Effector CD4-positive, alpha-beta T cell (primary cell): ENCODE measurements at places on chromosomes 1 and 21.

DNA sequence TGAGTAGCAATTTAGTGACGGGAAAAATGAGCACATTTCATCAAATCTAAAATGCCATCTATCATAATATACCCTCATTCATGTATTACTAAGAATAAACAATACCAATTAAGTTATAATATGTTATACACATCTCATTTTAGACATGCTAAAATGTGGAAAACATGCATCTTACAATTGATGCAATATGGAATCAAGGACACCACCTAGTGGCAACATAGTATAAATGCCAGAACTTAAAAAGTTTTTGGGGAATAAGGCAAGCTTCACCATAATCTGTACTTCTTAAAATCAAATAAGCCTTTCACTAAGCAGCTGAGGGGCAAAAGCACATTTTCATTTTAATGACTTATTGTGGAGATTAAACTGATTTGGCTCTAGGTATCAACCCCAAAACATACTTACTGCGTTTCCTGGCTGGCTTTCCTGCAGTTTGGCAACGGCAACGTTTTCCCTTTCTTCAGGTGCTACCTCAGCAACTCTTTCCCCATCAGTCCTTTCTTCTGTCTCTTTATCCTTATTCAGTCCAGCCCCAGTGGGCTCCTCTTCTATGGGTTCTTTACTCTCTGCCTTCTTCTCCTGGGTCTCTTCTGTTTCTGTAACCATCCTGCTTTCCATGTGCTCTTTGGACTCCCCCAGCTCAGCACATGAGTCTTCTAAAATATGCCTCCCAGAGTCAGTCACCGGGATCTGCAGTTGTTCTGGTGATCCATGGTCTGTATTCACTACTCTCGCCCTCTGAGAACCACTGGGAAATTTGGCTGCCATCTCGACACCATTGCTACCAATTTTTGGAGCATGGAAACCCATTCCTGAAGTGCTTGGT lies 11.4 kb downstream of the SDE2 start:
- no peak for DNase-seq

- no peak for DNase-seq
Measured at GRCh38 chr1:15797614-15798390, 9.6 kb downstream of the UQCRHL start.

DNA sequence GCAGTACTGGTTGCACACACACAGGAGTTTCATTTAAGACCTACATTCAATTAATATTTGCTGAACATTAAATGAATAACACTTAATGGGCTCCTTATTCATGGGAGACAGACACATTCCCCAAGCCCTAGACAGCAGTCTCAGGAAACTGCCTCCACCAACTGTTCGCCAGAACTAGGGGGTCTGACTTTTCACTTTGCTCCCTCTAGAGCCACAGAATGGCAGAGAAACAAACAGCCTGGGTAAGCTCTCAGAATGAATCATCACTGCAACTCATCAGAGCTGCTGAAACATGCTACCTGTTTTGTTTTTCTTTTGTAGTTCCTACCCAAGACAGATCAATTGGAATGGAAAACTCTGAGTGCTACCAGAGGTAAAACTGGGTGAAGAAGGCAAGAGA lies 31.7 kb downstream of the ELK4 start:
- DNase-seq: no peak

DNA sequence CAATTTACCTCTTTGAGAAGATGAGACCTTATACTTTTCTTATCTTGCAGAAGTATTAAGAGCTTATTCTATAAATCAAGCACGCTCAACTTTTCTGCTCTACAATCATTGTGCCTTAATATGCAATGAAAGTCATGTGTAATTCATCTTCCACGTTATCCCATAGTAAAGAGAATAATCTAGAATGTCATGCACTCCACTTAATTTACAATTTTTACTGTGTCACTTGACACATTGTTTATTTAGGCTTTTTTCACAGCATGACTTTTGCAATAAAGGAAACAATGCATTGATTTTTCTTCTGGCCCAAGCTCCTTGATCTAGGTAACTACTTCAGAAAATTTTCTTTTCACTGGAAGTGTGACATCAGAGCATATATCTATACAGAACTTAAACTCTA lies 290.9 kb downstream of the HHIPL2 start:
- no peak for DNase-seq

- DNase-seq: no peak
Measured at GRCh38 chr1:87176087-87176486, 152.6 kb upstream of the LMO4 start.

- no peak for DNase-seq
Measured at GRCh38 chr1:28450561-28450960, 55.3 kb upstream of the RCC1 start.

GRCh38 chr1:26784023-26784871 lies 3.5 kb upstream of the PIGV start:
- DNase-seq: no peak

DNA sequence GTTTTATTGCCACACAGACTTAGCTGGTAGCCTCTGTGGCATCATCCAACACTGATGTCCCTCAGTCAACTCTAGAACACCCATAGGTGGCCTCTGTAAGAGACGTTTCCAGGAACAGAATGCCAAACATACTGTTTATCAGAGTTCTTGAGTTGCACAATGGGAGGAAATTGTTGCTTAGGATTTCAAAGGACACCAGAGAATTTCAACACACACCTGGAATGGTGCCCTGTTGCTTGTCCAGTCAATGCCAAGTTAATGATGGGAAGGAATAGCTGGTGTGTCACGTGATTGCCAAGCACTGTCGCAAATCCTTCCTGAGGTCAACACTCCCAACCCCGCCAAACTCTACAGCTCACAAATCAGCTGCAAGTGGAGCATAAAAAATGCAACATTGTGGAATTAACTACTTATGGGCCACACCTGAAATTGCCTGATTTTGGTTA lies 28.6 kb upstream of the DUSP23 start:
- DNase-seq: no peak

- no peak for DNase-seq
Measured at GRCh38 chr21:31973402-31973944, 100.7 kb downstream of the HUNK start.

DNA sequence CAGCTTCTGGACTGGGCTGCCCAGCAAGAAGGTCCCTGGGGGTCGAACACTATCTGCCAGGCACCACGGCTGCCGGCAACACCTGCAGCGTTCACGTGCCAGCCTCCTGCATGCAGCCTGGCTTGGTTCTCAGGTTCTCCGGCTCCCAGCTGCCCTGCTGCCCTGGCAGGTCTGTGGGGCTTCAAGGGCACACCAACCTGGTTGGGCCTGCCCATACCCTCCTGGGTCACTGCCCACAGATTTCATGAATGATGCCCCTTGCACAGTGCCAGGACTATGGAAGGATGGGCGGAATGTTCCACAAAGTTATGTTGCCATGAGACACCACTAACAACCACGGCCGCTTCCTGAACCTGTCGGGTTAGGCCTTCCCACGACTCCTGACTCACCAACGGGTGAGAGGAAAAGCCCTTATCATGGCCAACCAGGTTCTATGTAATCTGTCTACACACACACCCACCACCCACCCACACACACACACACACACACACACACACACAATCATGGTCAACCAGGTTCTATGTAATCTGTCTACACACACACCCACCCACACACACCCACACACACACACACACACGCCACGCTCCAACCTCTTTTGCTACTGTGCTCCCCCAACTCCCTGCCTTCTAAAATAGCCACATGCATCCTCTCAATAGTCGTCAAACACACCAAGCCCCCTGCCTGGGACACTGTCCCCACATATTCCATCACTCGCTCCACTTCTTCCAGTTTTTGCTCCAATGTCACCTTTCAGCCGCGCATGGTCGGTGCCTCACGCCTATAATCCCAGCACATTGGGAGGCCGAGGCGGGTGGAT lies 32.2 kb downstream of the HSPG2 start:
- DNase-seq: no peak

DNA sequence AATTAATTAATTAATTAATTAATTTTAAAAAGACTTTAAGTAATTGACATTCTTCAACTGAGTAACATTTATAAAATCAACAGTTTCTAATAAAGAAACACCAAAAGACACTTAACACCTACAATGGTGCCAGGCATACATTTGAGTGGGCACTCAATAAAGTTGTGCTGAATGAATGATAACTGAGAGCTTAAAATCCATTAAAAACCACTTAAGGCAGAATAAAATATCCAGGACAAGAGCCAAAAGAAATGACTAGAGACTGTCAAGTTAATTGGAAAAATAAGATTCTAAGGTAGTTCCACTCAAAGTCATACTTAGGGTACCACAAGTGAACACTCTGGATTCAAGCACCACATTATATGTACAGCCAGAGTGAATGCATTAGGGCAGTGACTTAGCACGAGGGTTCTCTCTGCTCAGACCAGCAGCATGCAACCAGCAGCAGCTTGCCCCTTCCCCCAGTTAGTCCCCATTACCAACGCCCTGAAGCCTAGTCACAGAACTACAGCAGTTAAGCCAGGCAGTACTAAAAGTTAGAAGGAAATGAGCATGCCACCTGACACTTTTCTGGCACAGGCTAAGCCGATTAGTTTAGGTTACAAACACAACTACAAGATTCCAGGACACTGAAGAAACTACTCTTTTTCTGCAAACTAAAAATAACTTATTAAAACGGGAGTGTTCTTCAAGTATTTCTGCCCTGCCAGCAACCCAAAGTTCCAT lies 46.5 kb downstream of the LUZP1 start:
- no peak for DNase-seq

DNA sequence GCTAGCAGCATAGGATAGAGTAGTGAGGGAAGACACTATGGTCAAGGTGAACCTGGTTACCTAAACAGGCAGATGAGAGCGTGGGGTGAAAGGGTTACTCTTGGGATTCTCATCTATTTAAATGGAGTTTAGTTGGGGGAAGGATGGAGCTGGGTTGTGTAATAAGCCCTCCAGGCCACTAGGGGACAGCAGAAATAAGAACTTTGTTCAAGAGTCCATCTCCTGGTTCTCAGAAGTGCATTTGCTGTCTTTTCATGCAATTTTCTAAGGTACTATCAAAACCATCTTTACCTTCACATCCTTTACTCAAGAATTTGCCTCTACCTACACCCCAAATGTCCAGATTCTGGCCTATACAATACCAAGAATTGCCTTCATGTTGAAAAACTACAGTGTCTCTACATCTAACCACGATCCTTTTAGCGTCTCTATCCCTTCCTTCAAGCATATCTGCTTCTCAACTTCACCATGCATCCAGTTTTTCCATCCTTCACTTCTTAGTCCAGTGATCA lies 28.0 kb downstream of the SLAMF1 start:
- peak; percentile 29 for DNase-seq

DNA sequence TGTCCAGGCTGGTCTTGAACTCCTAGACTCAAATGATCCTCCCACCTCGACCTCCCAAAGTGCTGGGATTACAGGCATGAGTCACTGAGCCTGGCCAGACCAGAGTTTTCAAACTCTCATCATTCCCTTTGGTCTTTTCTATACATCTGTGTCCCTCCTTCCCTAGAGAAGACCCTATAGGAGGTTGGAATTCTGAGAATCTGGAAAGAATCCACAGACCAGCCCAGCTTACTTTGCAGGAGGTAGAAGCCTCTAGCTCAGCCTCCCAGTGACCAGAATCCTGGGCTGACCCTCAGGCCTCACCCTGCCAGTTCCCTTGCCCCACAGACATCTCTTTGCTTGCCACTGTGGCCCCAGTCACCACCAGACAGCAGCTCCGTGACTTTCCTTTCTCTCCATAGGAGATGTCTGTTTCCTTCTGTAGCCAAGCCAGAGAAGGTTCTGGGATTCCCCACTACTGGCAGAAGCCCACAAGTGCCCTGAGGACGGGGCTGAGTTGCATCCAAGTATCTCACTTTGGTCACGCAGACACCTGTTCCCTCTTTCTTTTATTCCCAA lies 34.7 kb upstream of the KHDRBS1 start:
- DNase-seq: no peak

- DNase-seq: no peak
Measured at GRCh38 chr1:99348397-99349132, 84.3 kb downstream of the PLPPR4 start.

- no peak for DNase-seq
Measured at GRCh38 chr1:50981741-50982140, 11.7 kb downstream of the CDKN2C start.

DNA sequence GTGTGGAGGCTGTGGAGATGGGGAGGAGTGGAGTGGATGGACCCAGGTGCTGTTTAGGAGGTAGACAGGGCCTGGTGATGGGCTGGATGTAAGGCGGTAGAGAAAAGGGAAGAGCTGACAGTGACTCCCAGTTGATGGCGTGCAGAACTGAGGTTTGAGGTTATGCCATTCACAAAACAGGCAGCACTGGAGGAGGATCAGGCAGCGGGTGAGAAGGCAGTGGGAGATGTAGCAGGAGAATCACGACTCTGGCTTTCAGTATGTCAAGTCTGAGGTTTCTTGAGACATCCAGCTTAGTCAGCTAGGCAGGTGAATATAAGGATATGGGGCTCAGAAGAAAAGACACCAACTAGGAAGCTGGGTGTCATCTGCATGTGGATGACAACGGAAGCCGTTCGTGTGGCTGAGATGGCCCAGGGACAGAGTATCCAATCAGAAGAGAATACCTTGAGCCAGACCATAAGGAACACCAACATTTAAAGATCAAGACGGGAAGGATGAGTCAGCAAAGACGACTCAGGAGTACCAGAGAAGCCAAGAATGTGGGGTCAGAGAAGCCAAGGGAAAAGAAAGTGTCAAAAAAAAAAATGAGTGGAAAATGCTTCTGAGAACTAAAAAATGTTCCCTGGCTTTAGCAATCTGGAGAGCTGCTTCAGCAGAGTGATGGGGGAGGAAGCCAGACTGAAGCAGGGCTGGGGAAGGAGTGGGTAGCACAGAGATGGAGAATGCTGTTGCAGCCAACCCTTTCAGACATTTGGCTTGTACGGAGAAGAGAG lies 15.2 kb downstream of the LRRN2 start:
- no peak for DNase-seq

DNA sequence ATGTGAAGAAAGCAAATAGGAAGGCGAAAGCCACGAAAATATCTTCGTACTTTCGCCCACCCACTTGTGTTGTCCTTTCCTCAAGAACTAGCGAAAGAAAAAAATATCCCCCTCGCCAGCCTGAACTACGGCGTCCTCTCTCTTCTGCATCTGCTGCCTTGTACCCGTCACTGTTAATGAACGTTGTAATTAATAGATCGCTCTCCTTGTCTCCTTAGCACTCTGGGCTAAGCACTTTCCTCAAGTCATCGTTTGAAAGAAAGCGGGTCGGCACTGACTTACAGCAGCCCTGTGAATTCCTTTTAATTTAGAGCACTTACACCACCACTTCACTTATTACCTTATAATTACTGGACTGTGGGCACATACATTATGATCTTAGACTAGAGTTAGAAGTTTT lies 44.1 kb downstream of the ESRRG start:
- DNase-seq: no peak

GRCh38 chr1:201652181-201652580 lies 113.3 kb downstream of the NAV1 start:
- no peak for DNase-seq

DNA sequence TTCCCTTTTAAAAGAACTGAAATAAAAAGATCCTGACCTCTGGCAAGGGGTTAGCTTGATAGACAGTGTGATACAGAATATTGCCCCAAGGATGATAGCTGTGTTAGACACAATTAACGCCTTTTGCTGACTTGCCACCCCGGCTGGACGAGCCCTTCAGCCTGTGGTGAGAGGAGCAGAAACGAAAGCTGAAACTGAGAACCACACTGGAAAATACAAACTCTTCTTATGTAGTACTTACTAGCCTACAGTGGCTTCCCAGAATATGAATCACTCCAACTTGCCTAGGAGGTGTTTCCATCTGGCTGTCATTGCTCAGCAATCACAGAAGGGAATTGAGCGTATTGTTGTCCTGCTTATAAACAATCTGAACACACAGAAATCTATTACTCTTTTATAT lies 22.9 kb downstream of the SAMSN1 start:
- no peak for DNase-seq

- no peak for DNase-seq
Measured at GRCh38 chr1:7786795-7787194, 2.7 kb downstream of the PER3 start.
